ENCODE measurements at places on chromosomes 2 and 18. TPM values are rescaled to one million over a fixed set of nuclear protein-coding genes. Genes with fewer than 3 reads are reported as not detected.

- peaks cover 25% of the 10 kb centered on the region for H3K4me1 ChIP-seq
- DNase-seq = peak; percentile 27
- peak overlapping the region; percentile 79 for H3K4me3 ChIP-seq
- no peaks in the 10 kb centered on the region for H3K36me3 ChIP-seq
- no peaks in the 10 kb centered on the region for H3K27me3 ChIP-seq
Observed at GRCh38 chr18:49813069-49813318, 339 bp downstream of the ACAA2 start.

DNA sequence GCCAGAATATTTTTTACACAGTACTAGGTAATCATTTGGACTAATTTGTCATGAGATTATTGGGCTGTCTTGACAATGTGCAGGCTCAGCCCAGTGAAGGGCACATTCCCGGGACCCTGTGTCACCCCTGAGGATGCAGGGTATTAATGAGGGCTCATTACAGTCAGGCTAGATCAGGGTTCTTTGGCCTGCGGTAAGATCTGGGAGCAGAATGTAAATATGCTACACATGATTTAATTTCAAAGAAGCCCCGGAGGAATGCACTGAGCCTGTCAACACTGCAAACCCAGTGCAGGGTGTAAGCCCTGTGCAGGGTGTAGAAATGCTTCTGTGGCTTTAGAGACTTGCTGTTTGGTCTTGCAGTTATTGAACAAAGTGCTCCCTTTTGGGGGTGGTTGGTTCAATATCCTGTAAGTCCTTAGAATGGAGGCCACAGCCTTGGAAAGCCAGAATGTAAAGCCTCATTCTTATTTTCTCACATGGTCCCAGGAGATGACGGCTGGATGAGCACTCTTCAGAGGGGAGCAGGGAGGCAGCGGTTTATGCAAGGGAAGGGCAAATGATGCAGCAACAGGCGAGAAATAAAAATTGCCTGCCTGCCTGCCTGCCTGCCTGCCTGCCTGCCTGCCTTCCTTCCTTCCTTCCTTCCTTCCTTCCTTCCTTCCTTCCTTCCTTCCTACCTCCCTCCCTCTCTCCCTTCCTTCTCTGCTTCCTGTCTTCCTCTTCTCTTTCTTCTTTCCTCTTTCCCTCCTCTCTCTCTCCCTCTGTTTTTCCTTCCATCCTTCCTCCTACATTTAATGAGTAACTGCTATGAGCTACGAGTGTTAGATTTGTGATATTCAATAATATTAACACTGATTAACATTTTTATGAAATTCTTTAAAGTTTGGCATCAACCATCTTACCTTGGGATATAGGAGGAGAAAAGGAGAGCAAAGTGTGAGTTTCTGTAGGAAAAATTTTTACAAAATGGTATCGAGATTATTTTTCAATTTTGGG, 148.8 kb downstream of the VAPA start:
- peaks cover 13% of the 10 kb centered on the region for H3K4me1 ChIP-seq
- H3K36me3 ChIP-seq = no peaks in the 10 kb centered on the region
- H3K27ac ChIP-seq = peak overlapping the region; percentile 78
- H3K4me3 ChIP-seq = no peak overlapping the region
- no peaks in the 10 kb centered on the region for H3K27me3 ChIP-seq
- DNase-seq = no peak

GRCh38 chr2:67479261-67479660, 82.1 kb downstream of the ETAA1 start:
- H3K36me3 ChIP-seq = no peaks in the 10 kb centered on the region
- H3K4me3 ChIP-seq = no peak overlapping the region
- no peaks in the 10 kb centered on the region for H3K4me1 ChIP-seq

GRCh38 chr2:105239924-105240323, 1.6 kb upstream of the GPR45 start:
- peaks cover 7% of the 10 kb centered on the region for H3K4me1 ChIP-seq
- no peaks in the 10 kb centered on the region for H3K36me3 ChIP-seq
- DNase-seq = no peak
- H3K27me3 ChIP-seq = no peaks in the 10 kb centered on the region

GRCh38 chr2:239539776-239540100, 138.9 kb upstream of the HDAC4 start:
- DNase-seq = no peak
- H3K4me3 ChIP-seq = no peak overlapping the region
- no peaks in the 10 kb centered on the region for H3K36me3 ChIP-seq
- H3K4me1 ChIP-seq = no peaks in the 10 kb centered on the region
- peaks cover 35% of the 10 kb centered on the region for H3K27me3 ChIP-seq

- no peaks in the 10 kb centered on the region for H3K4me1 ChIP-seq
- no peak for DNase-seq
- no peaks in the 10 kb centered on the region for H3K36me3 ChIP-seq
- H3K27ac ChIP-seq = no peak overlapping the region
Observed at GRCh38 chr18:66872277-66872676, 268.4 kb upstream of the CDH19 start.

- H3K27me3 ChIP-seq = no peaks in the 10 kb centered on the region
- no peak overlapping the region for H3K4me3 ChIP-seq
- no peak overlapping the region for H3K27ac ChIP-seq
- no peaks in the 10 kb centered on the region for H3K4me1 ChIP-seq
Observed at GRCh38 chr18:12474876-12475275, 67.1 kb downstream of the PRELID3A start.

DNA sequence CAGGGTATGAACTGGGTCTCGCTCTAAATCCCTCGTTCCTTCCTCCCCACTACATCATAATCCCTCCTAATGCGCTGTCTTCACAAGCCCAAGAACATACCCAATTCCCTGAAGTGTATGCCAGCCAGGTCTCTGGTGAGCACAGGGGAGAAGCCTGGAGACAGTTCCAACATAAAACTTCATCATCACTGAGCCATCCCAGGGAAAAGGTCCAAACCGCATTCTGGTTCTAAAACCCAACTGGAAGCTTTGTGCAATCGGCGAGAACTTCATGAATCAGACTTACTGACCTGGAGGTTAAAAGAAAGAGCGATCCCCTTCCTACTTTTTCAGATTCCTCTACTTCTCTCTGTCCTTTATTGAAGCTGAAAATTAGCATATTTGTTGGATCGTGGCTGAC, 132.7 kb downstream of the ALPK2 start:
- no peak overlapping the region for H3K27ac ChIP-seq
- no peak for DNase-seq
- H3K36me3 ChIP-seq = no peaks in the 10 kb centered on the region
- H3K4me3 ChIP-seq = no peak overlapping the region
- no peaks in the 10 kb centered on the region for H3K4me1 ChIP-seq
- H3K27me3 ChIP-seq = no peaks in the 10 kb centered on the region

DNA sequence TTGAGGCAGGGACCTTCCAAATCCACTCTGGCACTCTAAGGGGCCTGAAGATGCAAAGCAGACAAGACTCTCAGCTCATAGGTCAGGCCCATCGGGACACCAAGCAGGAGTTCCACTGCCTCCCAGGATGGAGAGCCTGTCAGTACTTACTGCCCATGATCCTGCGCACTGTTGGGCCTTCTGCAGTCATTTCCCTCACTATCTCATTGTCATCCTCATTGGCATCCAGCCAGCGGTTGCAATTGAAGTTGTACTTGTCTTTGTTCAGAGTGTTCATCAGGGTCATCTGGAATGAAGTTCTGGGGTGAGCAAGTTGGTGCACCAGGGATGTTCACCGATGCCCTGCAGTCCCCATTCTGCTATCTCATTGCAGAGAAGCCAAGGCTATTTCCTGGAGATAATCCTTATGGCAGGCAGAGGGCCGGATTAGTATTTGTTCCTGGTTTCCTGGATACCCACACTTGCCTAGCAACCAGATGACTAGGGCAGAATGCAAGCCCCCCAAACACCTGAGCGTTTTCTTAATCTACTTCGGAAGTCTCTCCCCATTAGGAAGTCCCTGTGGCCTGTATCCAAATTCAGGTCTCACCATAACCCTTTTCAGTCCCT, 65.1 kb downstream of the LOXHD1 start:
- H3K36me3 ChIP-seq = no peaks in the 10 kb centered on the region
- no peak overlapping the region for H3K4me3 ChIP-seq
- H3K4me1 ChIP-seq = no peaks in the 10 kb centered on the region
- no peak overlapping the region for H3K27ac ChIP-seq
- DNase-seq = peak; percentile 8

DNA sequence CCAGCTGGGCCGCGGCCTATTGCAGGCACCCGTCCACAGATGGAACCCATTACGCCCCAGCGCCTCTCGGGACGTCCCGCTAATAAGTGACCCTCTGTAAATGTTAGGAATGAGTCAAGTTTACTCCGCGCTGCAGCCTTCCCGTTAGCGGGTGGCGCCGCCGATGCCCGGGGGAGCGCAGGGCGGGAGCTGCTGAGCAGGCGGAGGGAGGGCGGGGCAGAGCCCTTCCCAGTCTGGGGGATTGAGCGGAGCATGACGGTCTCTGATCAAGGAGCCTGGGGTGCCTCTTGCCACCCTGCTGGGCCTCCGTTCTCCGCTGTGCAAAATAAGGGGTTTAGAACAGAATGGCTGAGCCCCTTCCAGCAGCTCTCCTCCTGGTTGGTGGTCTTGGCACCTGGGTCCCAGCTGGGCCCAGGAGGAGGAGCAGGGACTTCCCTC, 10.5 kb downstream of the CROCC2 start:
- H3K27me3 ChIP-seq = peaks cover 57% of the 10 kb centered on the region
- DNase-seq = peak; percentile 86
- H3K4me1 ChIP-seq = peaks cover 51% of the 10 kb centered on the region
- H3K27ac ChIP-seq = peak overlapping the region; percentile 47
- H3K36me3 ChIP-seq = no peaks in the 10 kb centered on the region

GRCh38 chr18:69757733-69758132, 189.9 kb downstream of the CD226 start:
- H3K36me3 ChIP-seq = no peaks in the 10 kb centered on the region
- H3K4me1 ChIP-seq = no peaks in the 10 kb centered on the region
- H3K4me3 ChIP-seq = no peak overlapping the region
- DNase-seq = peak; percentile 39

DNA sequence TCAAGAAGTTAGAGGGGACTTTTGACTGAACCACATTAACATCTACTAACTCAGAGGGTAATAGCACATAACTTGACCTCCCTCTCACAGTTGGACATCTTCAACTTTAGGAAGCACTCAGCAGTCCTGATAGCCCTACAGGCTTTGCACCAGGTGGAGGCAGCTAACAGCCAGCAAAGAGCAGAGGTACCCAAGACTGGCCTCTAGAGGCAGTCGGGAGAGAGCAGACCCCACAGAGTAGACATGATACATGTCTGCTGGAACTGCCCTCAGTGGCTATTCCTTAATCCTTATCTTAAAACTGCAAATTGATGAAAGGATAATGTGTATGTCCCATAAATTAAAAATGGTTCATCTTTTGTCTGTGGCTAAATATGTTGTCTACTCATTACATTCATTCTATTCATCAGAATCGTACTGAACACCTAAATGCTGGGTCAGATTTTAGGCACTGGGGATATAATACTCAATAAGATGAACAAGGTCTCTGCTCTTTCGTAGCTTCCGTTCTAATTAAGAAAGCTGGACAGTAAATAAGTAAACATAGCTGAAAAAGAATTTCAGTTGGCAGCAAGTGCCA, 49.8 kb downstream of the CAB39 start:
- H3K4me3 ChIP-seq = no peak overlapping the region
- no peak for DNase-seq
- H3K36me3 ChIP-seq = peaks cover 52% of the 10 kb centered on the region
- no peak overlapping the region for H3K27ac ChIP-seq
- peaks cover 41% of the 10 kb centered on the region for H3K4me1 ChIP-seq

DNA sequence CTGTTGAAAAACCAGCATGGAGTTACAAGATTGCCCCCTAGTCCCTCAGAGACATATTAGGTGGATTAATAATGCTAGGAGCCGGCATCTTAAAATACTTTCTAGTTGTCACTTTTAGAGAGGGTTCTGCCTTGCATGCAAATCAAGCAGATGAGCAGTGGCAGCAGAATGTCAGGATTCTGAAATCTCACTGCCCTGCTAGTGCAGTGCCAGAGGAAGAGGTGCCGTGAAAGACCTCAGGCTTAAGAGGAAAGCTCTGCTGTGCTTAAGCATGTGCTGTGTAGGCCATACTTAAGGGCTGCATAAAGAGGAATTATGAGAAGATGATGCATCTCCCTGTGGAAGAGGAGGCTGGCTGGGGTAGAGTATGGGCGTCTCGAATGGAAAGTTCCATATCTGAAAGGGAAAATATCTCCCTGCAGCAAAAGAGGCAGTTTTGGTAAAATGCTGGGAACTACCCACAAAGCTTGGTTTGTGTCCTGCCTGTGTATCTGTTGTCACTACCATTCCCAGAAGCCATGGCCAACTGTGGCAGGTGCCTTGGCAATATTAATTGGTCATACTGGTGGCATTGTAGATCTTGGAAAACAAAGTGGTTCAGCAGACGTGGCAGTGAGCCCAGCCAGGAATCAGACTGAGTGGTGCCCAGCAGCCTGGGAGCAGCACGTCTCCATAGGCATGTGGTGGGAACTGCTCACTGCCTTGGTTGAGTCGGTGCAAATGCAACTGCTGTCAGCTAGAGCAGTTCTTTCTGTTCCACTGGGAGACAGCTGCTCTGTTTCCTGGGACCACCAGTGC, 131.9 kb downstream of the EVA1A start:
- no peak overlapping the region for H3K4me3 ChIP-seq
- no peak overlapping the region for H3K27ac ChIP-seq
- no peaks in the 10 kb centered on the region for H3K27me3 ChIP-seq

GRCh38 chr2:19607931-19608771, 249.7 kb upstream of the OSR1 start:
- H3K36me3 ChIP-seq = no peaks in the 10 kb centered on the region
- no peak for DNase-seq
- no peak overlapping the region for H3K4me3 ChIP-seq
- H3K27me3 ChIP-seq = no peaks in the 10 kb centered on the region

DNA sequence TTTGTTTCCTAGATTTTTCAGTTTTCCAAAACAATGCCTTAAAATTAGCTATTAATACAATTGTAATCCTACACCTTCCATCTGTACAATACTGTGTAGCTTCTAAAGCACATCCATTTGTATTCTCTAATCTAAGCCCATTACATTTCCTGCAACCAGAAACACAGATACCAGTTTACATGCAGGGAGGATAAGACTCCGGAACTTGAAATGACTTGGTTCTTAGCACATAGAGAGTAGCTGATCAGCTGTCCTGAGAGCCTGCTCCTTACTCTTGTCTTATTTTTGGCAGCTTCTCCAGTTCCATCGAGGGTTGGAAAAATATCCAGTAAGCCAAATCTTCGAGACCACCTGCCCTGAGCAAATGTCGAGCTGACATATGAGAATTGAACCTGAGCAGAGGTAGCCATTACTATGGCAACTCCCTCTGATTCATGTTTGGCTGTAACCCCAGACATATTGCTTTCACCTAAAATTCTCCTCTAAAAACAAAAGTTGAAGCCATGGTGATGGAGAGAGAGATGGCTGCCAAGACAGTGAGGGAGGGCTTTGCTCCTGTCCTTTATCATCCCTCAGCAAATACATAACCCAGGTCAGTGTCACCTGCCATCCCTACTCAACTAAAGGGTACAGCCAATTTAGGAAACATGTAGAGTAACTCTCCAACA, 542.8 kb downstream of the IRS1 start:
- H3K4me1 ChIP-seq = no peaks in the 10 kb centered on the region
- no peak overlapping the region for H3K4me3 ChIP-seq
- H3K27me3 ChIP-seq = no peaks in the 10 kb centered on the region
- H3K27ac ChIP-seq = no peak overlapping the region
- no peaks in the 10 kb centered on the region for H3K36me3 ChIP-seq

GRCh38 chr2:24482251-24482971, 8.6 kb upstream of the NCOA1 start:
- no peaks in the 10 kb centered on the region for H3K27me3 ChIP-seq
- H3K36me3 ChIP-seq = no peaks in the 10 kb centered on the region
- DNase-seq = peak; percentile 31
- H3K27ac ChIP-seq = no peak overlapping the region
- H3K4me3 ChIP-seq = no peak overlapping the region
- peaks cover 8% of the 10 kb centered on the region for H3K4me1 ChIP-seq

Gene LRATD1
- 4.4 TPM for total RNA-seq

Gene TEX51
- total RNA-seq = not detected

Gene NIFK
- 36.8 TPM for total RNA-seq

Gene GNAL
- 6.7 TPM for total RNA-seq

Gene GPR17
- total RNA-seq = not detected

Gene KCNJ3
- 2.8 TPM for total RNA-seq

Gene ALLC
- not detected for total RNA-seq

Gene AQP12A
- total RNA-seq = not detected

Gene MSH6
- total RNA-seq = 14.6 TPM
